ENCODE measurements at places on chromosomes 1 and 21. TPM values are rescaled to one million over a fixed set of nuclear protein-coding genes. Genes with fewer than 3 reads are reported as not detected.

Gene KCNT2
- total RNA-seq: not detected

Gene MPZ
- total RNA-seq: 8.5 TPM

Gene SLC1A7
- total RNA-seq: not detected

Gene CACNA1S
- not detected for total RNA-seq

Gene WNT4
- not detected for total RNA-seq

Gene OR2M3
- total RNA-seq: not detected

Gene KRTAP19-5
- not detected for total RNA-seq

All from activated T-cell treated with anti-CD3 and anti-CD28 coated beads, Interleukin-2, amount 50 U/mL, for 72 hours (primary cell).